Skeletal muscle cell (primary cell): ENCODE measurements at places on chromosomes 1 and 21.

DNA sequence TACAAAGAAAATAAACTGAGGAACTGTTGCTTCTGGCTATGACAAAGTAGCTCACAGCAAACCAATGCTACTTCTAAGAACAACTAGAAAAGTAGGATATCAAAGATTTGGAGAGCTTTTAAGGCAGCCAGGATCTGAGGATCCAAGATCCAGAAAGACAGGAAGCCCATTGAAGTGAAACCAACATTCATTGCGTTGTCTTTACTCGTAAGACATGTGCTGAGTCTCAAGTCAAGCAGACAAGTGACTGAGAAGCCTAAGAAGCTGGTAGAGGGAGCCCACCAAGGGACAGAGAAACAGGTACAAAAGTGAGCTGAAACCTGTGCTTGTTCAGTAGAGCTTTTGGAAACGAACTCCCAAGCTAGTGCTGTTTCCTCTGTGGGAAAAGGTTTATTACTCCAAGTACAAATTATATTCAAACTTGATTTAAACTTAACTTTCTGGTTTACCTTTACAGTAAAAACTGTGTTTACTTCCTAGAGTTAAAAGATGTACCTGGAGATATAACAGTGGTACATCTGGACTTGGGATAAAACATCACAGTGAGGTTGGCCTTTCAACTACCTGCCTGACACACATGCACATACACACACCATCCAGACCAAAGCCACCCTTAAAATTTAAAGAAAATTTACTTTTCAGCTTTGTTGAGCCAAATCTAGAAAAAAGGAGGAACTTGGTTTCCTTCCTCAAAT lies 41.2 kb downstream of the NME7 start:
- no peak for DNase-seq

DNA sequence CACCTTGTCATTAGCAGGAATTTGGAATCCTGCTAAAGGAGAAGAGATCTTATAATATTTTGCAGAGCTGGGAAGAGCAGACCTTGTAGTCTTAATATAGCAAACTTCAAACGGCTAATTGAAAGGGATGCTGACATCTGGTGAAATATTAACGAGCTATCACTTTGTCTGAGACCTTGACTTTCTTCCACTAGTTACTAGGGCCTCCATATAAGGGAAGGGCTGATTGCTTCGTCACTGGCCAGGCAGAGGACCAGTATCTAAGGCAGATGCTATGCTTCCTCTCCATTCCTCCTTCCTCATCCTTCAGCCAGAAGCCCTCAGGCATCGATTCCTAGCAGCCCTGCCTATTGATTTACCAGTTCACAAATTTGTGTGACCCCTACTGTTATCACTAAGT lies 6.0 kb upstream of the VTCN1 start:
- no peak for DNase-seq

DNA sequence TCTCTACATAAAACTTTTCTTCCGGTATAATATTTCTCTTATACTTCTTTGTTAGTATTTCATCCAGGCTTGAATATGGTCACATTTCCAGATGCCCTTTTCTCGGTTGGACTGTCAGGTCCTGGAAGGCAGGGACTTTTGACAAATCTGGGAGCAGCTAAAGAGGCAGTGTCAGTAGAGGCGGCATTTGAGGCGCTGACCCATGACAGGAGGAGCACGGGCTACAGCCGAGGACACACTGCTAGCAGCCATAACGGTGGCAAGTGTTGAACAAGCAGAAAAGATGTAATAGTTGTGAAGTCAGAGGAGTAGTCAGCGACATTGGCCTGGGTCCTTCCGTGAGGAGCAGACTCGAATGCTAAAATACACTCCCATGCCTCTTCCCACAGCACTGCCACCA lies 14.5 kb upstream of the NRIP1 start:
- DNase-seq: no peak

GRCh38 chr1:1629430-1630190 lies 2.4 kb upstream of the MMP23B start:
- DNase-seq: no peak

DNA sequence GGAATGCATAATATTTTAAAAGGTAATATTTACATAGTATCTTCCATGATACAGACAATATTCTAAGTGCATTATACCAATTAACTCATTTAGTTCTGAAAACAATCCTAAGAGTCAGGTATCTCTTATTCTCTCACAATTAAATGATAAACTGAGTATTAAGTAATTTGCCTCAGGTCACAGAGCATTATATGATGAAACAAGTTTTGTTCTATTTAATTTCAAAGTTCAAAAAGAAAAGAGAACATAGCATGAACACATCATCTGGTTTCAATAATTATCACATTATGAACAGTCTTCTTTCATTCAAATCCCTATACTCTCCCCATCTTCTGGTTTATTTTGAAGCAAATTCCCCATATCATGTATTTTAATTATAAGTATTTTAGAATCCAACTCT lies 927.5 kb downstream of the ADGRL2 start:
- no peak for DNase-seq

- DNase-seq: no peak
These were observed 61.3 kb downstream of the XKR8 start for GRCh38 chr1:28021064-28021463.

DNA sequence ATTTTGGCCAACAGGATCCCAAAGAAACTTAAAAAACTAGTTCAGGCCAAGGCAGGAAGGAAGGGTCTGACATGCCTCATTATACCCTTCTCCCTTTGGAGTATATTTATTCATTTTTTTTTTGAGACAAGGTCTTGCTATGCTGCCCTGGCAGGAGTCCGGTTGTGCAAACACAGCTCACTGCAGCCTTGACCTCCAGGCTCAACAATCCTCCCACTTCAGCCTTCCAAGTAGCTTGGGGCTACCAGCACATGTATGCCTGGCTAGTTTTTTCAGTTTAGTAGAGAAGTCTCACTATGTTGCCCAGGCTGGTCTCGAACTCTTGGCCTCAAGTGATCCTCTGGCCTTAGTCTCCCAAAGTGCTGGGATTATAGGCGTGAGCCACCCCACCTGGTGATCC lies 5.2 kb downstream of the YARS1 start:
- DNase-seq: no peak
